H9 (cell line): ENCODE measurements at places on chromosomes 11 and 22. TPM values are rescaled to one million over a fixed set of nuclear protein-coding genes. Genes with fewer than 3 reads are reported as not detected.

The GUCY1A2 gene
- 0.55 and 0.70 TPM in 2 replicates for total RNA-seq

The LPXN gene
- 1.4 and 1.5 TPM in 2 replicates for total RNA-seq

The EXPH5 gene
- 3.1 and 4.0 TPM in 2 replicates for total RNA-seq

The DEPDC5 gene
- total RNA-seq, result 26.8 and 29.2 TPM in 2 replicates

The MMP1 gene
- total RNA-seq, result not detected in 2 replicates

The DLG2 gene
- 8.0 and 8.2 TPM in 2 replicates for total RNA-seq

DNA sequence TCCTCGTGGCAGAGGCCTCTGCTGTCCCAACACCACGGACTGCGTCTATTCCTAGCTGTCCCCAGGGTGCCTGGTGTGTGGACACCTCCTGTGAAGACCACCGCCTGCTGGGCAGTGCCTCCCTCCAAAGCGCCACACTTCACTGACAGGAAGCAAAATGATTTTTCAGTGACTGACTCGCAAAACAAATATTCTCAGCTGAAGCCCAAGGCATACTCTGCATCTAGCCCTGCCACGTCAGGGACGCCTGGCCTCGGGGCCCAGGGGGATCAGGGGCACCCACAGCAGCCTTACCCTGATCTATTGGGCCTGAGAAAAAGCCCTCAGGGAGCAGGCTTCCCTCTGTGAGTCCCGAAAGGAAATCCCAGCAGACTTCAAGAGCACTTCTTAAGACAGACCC, 2.2 kb downstream of the BRD1 start:
- H3K27me3 ChIP-seq, result no peaks in the 10 kb centered on the region
- H3K27ac ChIP-seq, result no peak overlapping the region
- no peak for DNase-seq
- H3K4me3 ChIP-seq, result peak overlapping the region; percentile 82

- DNase-seq, result no peak
- H3K4me1 ChIP-seq, result peaks cover 4% of the 10 kb centered on the region
- no peak overlapping the region for H3K4me3 ChIP-seq
- H3K27me3 ChIP-seq, result no peaks in the 10 kb centered on the region
Observed at GRCh38 chr11:71383461-71383860, 64.7 kb downstream of the DHCR7 start.

- DNase-seq, result peak; percentile 48
- no peak overlapping the region for H3K4me3 ChIP-seq
- no peaks in the 10 kb centered on the region for H3K27me3 ChIP-seq
- peaks cover 72% of the 10 kb centered on the region for H3K36me3 ChIP-seq
- no peaks in the 10 kb centered on the region for H3K4me1 ChIP-seq
Observed at GRCh38 chr22:32926600-32926999, 125.1 kb downstream of the TIMP3 start.

GRCh38 chr11:27464909-27465308, 7.7 kb downstream of the LGR4 start:
- peaks cover 13% of the 10 kb centered on the region for H3K4me1 ChIP-seq
- peaks cover 38% of the 10 kb centered on the region for H3K36me3 ChIP-seq
- H3K27ac ChIP-seq, result no peak overlapping the region

DNA sequence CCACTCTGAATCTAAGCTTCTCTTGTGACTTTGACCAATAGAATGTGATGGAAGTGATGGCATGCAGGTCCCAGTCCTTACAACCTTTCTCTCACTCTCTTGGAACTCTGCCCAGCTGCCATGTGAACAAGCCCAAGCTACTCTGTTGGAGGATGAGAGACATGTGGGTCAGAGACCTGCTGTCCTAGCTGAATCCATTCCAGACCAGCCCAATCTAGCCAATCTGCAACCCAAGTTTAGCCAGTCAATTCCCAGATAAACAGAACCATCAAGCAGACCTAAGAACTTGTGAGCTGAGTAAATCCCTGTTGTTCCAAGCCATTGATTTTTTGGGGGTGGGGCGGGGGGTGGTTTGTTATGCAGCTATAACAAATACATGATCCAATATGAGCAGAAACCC, 69.2 kb upstream of the GRK3 start:
- no peaks in the 10 kb centered on the region for H3K4me1 ChIP-seq
- H3K27me3 ChIP-seq, result no peaks in the 10 kb centered on the region
- DNase-seq, result no peak
- H3K27ac ChIP-seq, result no peak overlapping the region
- H3K4me3 ChIP-seq, result no peak overlapping the region

DNA sequence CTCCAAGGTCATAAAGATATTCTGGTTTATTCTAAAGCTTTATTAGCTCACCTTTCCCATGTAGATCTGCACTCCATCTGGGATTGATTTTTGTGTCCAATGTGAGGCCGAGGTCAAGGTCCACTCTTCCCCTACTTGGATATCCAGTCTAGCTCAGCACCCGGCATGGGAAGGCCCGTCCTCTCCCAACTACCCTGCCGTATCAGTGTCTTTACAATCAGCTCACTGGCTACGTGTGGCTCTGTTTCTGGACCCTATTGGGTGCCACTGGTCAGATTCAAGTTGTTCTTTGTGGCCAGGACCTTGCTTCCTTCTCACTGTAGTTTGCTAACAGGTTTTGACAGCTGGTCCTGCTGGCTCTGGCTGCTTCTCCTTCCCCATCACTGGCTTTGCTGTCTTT, 30.9 kb downstream of the KCNQ1OT1 start:
- no peaks in the 10 kb centered on the region for H3K4me1 ChIP-seq
- H3K27me3 ChIP-seq, result no peaks in the 10 kb centered on the region
- DNase-seq, result no peak
- H3K27ac ChIP-seq, result no peak overlapping the region
- H3K36me3 ChIP-seq, result peaks cover 7% of the 10 kb centered on the region
- H3K4me3 ChIP-seq, result no peak overlapping the region

DNA sequence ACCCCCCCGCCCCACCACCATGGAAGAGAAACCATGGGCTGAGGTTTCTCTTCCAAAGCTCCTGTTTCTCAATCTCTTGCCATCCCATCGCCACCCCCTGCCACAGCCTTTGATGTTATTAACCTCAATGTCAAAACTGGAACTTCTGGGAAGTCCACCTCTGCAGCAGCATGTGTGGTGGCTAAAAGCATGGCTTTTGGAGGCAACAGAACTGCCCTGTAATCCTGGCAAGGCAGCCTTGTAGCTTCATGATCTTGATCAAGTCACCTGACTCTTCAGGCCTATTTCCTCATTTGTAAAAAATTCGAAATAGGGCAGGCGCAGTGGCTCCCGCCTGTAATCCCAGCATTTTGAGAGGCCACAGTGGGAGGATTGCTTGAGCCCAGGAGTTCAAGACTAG, 3.5 kb upstream of the COX8A start:
- no peak for DNase-seq
- H3K4me3 ChIP-seq, result no peak overlapping the region
- peaks cover 2% of the 10 kb centered on the region; the same call in 1 of the 2 replicates for H3K4me1 ChIP-seq
- H3K27ac ChIP-seq, result no peak overlapping the region
- H3K27me3 ChIP-seq, result no peaks in the 10 kb centered on the region

- H3K27me3 ChIP-seq, result no peaks in the 10 kb centered on the region
- no peak for DNase-seq
- no peak overlapping the region for H3K4me3 ChIP-seq
Observed at GRCh38 chr22:42883121-42883520, 26.0 kb upstream of the ARFGAP3 start.

- no peaks in the 10 kb centered on the region for H3K36me3 ChIP-seq
- H3K4me3 ChIP-seq, result no peak overlapping the region
- H3K4me1 ChIP-seq, result peaks cover 2% of the 10 kb centered on the region; the same call in 1 of the 2 replicates
- no peak overlapping the region for H3K27ac ChIP-seq
Observed at GRCh38 chr11:45024846-45025588, 74.3 kb upstream of the TP53I11 start.

- DNase-seq, result no peak
- no peaks in the 10 kb centered on the region for H3K36me3 ChIP-seq
- no peak overlapping the region for H3K27ac ChIP-seq
Observed at GRCh38 chr22:16831257-16831656, 6.0 kb upstream of the XKR3 start.

- no peaks in the 10 kb centered on the region for H3K27me3 ChIP-seq
- H3K27ac ChIP-seq, result no peak overlapping the region
- no peak for DNase-seq
- no peaks in the 10 kb centered on the region for H3K4me1 ChIP-seq
Observed at GRCh38 chr11:110786226-110786902, 74.1 kb upstream of the ARHGAP20 start.

DNA sequence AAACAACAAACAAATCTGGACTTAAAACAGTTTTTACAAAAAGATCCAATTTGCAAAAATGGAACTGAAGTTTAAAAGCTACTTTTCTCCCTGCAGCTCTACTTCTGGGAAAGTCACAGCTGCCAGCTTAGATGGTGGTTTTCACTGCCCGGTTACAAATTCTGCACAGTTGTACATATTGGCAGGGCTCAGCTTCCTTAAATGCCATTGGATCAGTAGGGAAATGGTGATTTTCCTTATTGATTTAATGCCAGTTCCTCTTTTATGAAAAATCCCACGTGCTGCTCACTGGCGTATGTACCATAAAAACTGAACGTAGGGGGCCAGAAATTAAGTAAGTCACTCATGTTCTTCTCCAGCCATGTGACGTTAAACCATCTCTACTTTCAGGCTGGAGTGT, 22.8 kb downstream of the GRAP2 start:
- H3K27ac ChIP-seq, result no peak overlapping the region
- no peaks in the 10 kb centered on the region; the same call in 1 of the 2 replicates for H3K4me1 ChIP-seq
- DNase-seq, result no peak
- H3K4me3 ChIP-seq, result no peak overlapping the region
- no peaks in the 10 kb centered on the region for H3K36me3 ChIP-seq

DNA sequence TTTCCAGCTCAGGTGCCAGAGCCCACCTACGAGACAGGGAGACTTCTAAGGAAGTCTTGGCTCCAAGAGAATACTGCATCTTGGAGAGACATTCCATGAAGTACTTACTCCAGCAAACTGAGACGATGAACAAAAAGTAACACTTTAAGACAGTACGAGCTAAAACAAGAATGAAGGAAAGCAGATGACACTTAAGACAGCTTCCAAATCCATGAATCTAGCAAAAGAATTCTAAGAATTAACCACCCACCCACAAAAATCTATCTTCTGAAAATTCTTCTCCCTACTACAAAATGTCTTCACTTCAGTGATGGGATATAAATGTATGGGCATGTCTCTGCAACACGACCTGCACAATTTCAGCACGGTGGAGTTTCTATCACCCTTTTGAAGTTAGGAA, 132.9 kb downstream of the C11orf58 start:
- no peak for DNase-seq
- H3K36me3 ChIP-seq, result no peaks in the 10 kb centered on the region
- no peak overlapping the region for H3K4me3 ChIP-seq
- no peaks in the 10 kb centered on the region for H3K27me3 ChIP-seq
- no peaks in the 10 kb centered on the region for H3K4me1 ChIP-seq
- H3K27ac ChIP-seq, result no peak overlapping the region

DNA sequence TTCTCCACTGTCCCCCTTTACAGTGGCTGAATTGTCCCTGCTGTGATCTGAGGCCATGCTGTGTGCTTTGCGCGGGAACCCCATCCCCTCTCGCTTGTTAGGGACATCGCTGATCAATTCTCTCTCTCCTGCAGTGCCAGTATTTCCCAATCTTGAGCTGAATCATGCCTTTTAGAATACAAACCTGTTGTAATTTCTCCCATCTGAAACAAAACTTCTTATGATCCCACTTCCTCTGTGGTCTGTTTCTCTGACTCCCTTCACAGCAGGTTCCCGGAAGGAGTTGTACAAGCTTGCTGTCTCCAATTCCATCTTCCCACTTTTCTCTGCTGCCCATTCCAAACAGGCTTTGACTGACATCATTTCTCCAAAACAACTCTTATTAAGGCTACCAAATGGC, 16.8 kb downstream of the ADAMTS15 start:
- no peaks in the 10 kb centered on the region for H3K27me3 ChIP-seq
- no peaks in the 10 kb centered on the region for H3K4me1 ChIP-seq
- no peaks in the 10 kb centered on the region; the same call in 2 of the 3 replicates for H3K36me3 ChIP-seq

- DNase-seq, result no peak
- no peaks in the 10 kb centered on the region; the same call in 1 of the 2 replicates for H3K4me1 ChIP-seq
- H3K4me3 ChIP-seq, result no peak overlapping the region
- H3K27ac ChIP-seq, result no peak overlapping the region
- no peaks in the 10 kb centered on the region; the same call in 1 of the 2 replicates for H3K27me3 ChIP-seq
- no peaks in the 10 kb centered on the region for H3K36me3 ChIP-seq
Observed at GRCh38 chr11:116793772-116794097, 2.1 kb upstream of the APOA5 start.

DNA sequence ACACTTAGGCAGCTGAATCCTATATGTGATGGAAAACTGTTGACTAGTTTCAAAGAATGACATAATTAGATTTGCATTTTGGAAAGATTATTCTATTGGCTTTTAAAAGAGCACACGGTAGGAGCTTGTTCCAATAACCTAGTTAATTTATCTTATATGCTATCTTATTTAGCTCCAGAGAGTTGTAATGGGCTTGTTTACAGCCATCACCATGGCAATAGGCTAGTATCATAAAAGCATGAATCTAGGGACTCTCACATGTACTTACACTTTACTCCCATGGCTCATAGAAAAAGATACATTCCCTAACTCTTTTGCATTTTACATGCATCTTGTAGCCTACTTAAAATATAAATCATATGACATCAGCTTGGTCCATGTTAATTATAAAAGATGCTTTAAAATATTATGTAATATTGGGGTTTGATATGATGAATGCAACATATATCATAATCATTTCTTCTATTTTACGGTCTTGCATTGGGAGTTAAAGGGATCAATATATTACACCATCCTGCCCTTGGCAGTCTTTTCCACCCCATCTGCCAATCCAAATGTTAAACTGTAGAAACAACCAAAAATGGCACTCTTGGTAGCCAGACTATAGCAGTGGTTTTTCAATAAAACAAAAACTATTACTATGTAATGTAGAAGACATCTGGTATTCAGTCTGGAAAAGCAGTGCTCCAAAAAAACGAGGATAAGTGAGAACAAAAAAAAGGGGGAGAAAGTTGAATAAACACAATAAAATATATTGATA, 2254.0 kb downstream of the LRRC4C start:
- DNase-seq, result no peak
- no peaks in the 10 kb centered on the region for H3K27me3 ChIP-seq
- H3K4me1 ChIP-seq, result no peaks in the 10 kb centered on the region
- H3K4me3 ChIP-seq, result no peak overlapping the region
- H3K27ac ChIP-seq, result no peak overlapping the region
- H3K36me3 ChIP-seq, result no peaks in the 10 kb centered on the region

GRCh38 chr22:39990686-39991085, 4.1 kb upstream of the FAM83F start:
- DNase-seq, result no peak
- H3K27me3 ChIP-seq, result no peaks in the 10 kb centered on the region
- H3K4me3 ChIP-seq, result no peak overlapping the region
- no peaks in the 10 kb centered on the region for H3K36me3 ChIP-seq
- no peak overlapping the region for H3K27ac ChIP-seq

- no peaks in the 10 kb centered on the region for H3K36me3 ChIP-seq
- H3K27ac ChIP-seq, result no peak overlapping the region
- H3K4me3 ChIP-seq, result no peak overlapping the region
- no peaks in the 10 kb centered on the region for H3K27me3 ChIP-seq
- DNase-seq, result no peak
- H3K4me1 ChIP-seq, result peaks cover 6% of the 10 kb centered on the region; the same call in 1 of the 2 replicates
Observed at GRCh38 chr11:19258641-19259230, 18.0 kb upstream of the E2F8 start.

- H3K4me1 ChIP-seq, result no peaks in the 10 kb centered on the region
- H3K27me3 ChIP-seq, result no peaks in the 10 kb centered on the region
- no peak overlapping the region for H3K27ac ChIP-seq
- no peak overlapping the region for H3K4me3 ChIP-seq
- H3K36me3 ChIP-seq, result 0 out of 2 replicates have a peak, but pooled peaks cover 2% of the 10 kb centered on the region
Observed at GRCh38 chr11:75056814-75057213, 39.9 kb downstream of the OR2AT4 start.
